Upper lobe of right lung (tissue), 1 donor: ENCODE measurements at places on chromosomes 13 and 19. TPM values are rescaled to one million over a fixed set of nuclear protein-coding genes. Genes with fewer than 3 reads are reported as not detected.

CBLC gene
- 3.2 TPM for total RNA-seq

CD37 gene
- 101 TPM for total RNA-seq

TTC9B gene
- not detected for total RNA-seq

OLFM2 gene
- 14.6 TPM for total RNA-seq

DNA sequence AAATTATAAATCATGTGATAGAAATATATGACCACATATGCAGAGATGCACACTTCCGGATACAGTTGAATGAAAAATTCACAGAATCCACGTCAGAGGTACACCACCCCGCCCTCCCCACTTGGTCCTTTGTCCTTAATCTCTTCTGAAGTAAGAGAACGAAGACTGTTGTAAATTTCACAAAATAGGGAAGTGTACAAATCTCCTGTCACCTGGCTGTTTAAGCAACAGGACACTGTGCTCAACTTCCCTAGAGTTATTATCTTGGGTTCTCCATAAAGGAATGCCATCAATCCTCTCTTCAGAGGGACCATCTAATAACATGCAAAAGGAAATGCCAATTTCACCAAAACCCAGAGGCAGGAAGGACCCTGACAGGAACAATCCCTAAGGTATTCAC is 10.5 kb upstream of the CEACAM6 start:
- DNase-seq, result no peak

DNA sequence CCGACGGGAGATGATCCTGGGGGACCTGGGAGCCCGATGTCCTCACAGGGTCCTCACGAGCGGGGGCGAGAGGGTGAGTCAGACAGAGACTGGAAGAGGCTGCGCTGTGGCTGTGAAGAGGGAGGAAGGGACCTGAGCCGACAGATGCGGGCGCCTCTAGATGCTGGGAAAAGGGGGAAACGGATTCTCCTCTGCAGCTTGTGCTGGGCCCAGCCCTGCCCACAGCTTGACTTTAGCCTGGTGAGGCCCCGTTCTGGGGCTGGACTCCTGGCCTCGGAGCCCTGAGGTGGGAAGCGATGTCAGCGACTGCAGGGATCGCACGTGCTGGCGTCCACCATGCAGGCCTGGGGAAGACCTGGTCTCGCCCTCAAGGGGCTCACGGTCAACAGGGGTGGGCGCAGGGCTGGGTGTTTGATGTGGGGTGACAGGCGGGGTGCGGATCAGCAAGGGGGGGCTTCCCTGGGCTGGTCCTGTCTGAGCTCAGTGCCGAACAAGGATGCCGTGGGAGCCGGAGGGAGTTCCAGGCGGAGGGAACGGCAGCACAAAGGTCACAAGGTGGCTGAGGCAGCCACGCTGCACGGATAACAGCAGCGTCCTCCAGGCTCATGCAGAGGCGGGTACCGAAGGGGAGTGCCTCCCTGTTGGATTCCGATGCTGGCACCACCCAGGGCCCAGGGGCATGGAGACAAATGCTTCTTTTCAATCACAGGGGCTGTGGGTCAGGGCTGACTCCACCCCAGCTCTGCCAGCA is 31.8 kb downstream of the PIP5K1C start:
- no peak for DNase-seq

DNA sequence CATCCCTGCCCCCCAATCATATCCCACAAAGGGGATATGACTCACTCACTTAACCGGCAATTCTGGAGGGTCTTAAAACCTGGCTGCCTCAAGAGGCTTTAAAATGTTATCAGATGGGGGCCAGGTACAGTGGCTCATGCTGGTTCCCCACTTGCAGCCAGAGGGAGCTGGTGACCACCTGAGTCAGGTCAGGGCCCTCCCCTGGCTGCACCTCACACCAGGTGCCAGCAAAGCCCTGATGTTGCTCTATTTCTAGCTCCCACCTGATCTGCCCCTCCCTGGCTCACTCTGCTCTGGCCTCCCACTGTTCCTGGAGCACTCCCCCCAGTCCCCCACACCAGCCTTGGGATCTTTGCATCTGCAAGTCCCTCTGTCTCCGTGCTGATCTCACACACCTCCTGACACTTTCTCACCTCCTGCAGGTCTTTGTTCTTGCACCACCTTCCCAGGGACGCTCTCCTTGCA is 14.2 kb downstream of the HPN start:
- DNase-seq, result no peak

DNA sequence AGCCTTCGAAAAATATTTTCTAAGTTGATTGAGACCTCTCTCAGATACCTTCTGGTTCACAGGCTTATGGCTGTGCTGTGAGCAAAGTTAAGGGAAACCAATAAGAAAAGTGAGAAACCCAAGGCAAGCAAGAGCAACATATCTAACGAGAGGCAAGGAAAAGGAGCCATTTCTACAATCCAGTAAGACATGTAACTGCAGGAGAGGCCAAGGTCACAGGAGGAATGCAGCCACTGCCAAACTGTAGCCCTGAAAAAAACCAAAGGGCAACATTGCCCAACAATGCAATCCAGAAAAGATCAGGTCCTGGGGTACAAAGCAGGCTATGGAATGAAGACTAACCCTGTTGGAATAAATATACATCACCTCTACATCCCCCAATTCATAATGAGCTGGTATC is 21.3 kb downstream of the SCGB2B2 start:
- no peak for DNase-seq

GRCh38 chr19:7978179-7978825 is 27.1 kb downstream of the ELAVL1 start:
- no peak for DNase-seq

DNA sequence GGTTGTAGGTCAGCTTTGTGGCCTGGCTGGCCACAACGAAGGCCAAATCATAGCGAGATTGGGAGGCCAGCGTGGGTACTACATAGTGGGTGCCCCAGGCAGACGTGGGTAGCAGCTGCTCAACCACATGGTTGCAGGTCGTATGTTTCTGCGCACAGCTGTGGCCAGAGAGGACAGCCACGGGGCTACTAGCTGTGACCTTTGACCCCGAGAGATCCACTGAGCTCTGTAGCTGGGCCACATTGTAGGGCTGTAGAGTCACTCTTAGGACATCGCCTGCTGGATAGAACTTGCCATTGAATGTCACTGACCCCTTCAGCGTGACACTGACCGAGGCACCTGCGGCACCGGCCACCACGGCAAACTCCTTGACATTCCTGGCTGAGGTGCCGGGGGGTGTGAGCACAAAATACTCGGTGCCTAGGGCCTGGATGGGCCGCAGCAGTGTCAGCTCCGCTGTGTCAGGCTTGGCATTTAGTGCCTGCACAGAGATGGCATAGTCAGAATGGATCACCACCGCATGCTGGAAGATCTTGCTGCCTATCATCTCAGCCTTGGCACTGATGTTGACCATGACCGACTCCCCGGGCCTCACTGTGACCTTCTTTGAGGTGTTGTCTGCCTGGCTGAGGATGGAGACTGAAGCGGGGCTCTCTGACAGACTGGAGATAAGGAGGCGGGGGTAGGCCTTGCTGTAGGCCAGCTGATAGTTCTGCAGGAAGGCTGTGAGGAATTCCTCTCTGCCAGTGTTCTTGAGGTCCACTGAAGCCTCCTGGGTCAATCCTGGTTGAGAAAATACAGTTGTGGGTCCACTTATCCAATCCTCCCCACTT is 6.7 kb downstream of the FCGBP start:
- no peak for DNase-seq

GRCh38 chr19:33300894-33301143 is 1.5 kb downstream of the CEBPA start:
- DNase-seq, result no peak
